ENCODE measurements at places on chromosomes 12 and 14. TPM values are rescaled to one million over a fixed set of nuclear protein-coding genes. Genes with fewer than 3 reads are reported as not detected.

The ANO2 gene
- under 0.01 TPM for total RNA-seq

The LGR5 gene
- not detected for total RNA-seq

The PTPN6 gene
- 0.11 TPM for total RNA-seq

The RD3L gene
- total RNA-seq: not detected

The MYF5 gene
- not detected for total RNA-seq

The OR4E2 gene
- 0.12 TPM for total RNA-seq

The AKAP5 gene
- total RNA-seq: 0.44 TPM

The TC2N gene
- 0.77 TPM for total RNA-seq

The CLEC2A gene
- not detected for total RNA-seq

The TRHDE gene
- total RNA-seq: 87.2 TPM

The FGF6 gene
- total RNA-seq: not detected

The RFLNA gene
- total RNA-seq: 0.50 TPM

The KLHL33 gene
- 0.11 TPM for total RNA-seq

The TMEM229B gene
- 0.33 TPM for total RNA-seq

The NPC2 gene
- total RNA-seq: 312 TPM

The PIWIL1 gene
- not detected for total RNA-seq

The CISTR gene
- total RNA-seq: not detected

The GPR65 gene
- total RNA-seq: not detected

The SIX4 gene
- 17.4 TPM for total RNA-seq

The TRPV4 gene
- 2.2 TPM for total RNA-seq

The SLC8A3 gene
- total RNA-seq: 0.12 TPM

The GPR132 gene
- total RNA-seq: 0.25 TPM

The ELK3 gene
- 19.8 TPM for total RNA-seq

The FOXG1 gene
- under 0.01 TPM for total RNA-seq

The DCN gene
- 87.0 TPM for total RNA-seq

The RNASE1 gene
- 0.22 TPM for total RNA-seq

The SDR9C7 gene
- not detected for total RNA-seq

The ISCA2 gene
- total RNA-seq: 16.5 TPM

The OVCH1 gene
- under 0.01 TPM for total RNA-seq

The TSPAN19 gene
- total RNA-seq: 0.25 TPM

The P2RX2 gene
- not detected for total RNA-seq

The PARP11 gene
- total RNA-seq: 4.9 TPM

The BICDL1 gene
- total RNA-seq: 0.11 TPM

The ADGRD1 gene
- total RNA-seq: 0.11 TPM

The C12orf60 gene
- 0.50 TPM for total RNA-seq

The TSHR gene
- total RNA-seq: not detected

The CHGA gene
- not detected for total RNA-seq

The HSPA2 gene
- 5.8 TPM for total RNA-seq

The BEGAIN gene
- total RNA-seq: 1.9 TPM

The STXBP6 gene
- 7.1 TPM for total RNA-seq

The BDKRB1 gene
- total RNA-seq: 19.8 TPM

The CDKN3 gene
- total RNA-seq: 42.2 TPM
